Left renal pelvis (tissue), 4 donors: ENCODE measurements at places on chromosomes 7 and 10. TPM values are rescaled to one million over a fixed set of nuclear protein-coding genes. Genes with fewer than 3 reads are reported as not detected.

GRCh38 chr7:147415991-147416390, 1174.6 kb upstream of the C7orf33 start:
- no peak for DNase-seq

GRCh38 chr7:169276-170172, 22.8 kb upstream of the FAM20C start:
- no peak for DNase-seq

- no peak for DNase-seq
Measured at GRCh38 chr7:2663121-2663886, 24.7 kb upstream of the AMZ1 start.

- DNase-seq, result no peak
Measured at GRCh38 chr7:43465581-43466554, 117.0 kb upstream of the STK17A start.

DNA sequence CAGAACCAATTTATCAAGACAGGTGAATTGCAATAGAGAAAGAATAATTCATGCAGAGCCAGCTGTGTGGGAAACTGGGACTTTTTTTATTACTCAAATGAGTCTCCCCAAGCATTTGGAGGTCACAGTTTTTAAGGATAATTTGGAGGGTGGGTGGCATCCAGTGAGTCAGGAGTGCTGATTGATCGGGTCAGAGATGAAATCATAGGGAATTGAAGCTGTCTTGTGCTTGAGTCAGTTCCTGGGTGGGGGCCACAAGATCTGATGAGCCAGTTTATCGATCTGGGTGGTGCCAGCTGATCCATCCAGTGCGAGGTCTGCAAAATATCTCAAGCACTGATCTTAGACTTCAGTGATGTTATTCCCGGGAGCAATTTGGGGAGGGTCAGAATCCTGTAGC, 9.9 kb upstream of the MYO1G start:
- DNase-seq, result no peak

DNA sequence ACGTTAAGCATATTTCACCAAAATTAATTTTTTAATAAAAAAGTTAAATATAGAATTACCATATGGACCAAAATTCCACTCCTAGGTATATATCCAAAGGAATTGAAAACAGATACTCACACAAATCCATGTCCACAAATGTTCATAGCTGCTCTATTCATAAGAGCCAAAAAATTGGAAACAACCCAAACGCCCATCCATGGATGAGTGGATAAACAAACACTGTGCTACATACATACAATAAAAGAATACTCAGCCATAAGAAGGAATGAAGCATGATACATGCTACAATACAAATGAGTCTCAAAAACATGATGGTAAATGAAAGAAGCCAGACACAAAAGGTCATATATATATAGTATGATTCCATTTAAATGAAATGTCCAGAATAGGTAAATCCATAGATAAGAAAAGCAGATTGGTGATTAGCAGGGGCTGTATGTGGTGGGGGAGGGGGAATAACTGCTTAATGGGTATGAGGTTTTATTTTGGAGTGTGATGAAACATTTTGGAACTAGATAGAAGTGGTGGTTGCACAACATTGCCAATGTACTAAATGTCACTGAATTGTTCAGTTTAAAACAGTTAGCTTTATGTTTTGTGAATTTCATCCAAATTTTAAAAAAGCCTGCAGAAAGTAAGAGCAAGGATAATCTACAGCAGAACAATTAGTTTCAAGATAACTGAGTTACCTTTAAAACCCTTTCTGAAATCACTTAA, 101.2 kb upstream of the EFCAB10 start:
- no peak for DNase-seq

GRCh38 chr10:122286867-122287266, 15.8 kb downstream of the BTBD16 start:
- DNase-seq, result no peak

GRCh38 chr7:23468526-23469149, 1.7 kb downstream of the IGF2BP3 start:
- DNase-seq, result no peak

The MMP21 gene
- 0.38 TPM for polyA plus RNA-seq

The FZD1 gene
- polyA plus RNA-seq, result 56.8 TPM

The NEUROD6 gene
- not detected for polyA plus RNA-seq

The PSD gene
- 13.3 TPM for polyA plus RNA-seq
